Amygdala (tissue), 56 donors: ENCODE measurements at places on chromosomes 5 and 9.
A peak's percentile ranks its signal among the peaks of the same experiment; 100 is the strongest.

DNA sequence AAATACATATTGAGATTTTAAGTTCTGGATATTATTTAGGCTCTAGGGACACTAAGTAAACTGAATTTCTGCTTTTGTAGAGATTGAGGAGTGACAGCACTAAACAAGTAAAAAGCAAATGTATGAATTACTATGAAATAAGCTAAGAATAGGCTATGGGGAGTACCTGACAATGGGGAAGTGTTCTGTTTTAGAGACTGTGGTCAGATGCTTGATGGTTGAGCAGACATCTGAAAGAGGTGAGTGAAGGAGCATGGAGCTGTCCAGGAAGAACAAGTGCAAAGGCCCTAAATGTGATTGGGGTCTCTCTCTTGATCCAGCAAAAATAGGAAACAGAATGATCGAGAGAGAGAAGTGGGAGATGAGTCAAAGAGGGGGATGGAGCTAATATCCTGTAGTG, 111.7 kb downstream of the JAKMIP2 start:
- DNase-seq, result no peak

- DNase-seq, result no peak
These were observed 1185.5 kb upstream of the WWC1 start for GRCh38 chr5:167105941-167106340.

DNA sequence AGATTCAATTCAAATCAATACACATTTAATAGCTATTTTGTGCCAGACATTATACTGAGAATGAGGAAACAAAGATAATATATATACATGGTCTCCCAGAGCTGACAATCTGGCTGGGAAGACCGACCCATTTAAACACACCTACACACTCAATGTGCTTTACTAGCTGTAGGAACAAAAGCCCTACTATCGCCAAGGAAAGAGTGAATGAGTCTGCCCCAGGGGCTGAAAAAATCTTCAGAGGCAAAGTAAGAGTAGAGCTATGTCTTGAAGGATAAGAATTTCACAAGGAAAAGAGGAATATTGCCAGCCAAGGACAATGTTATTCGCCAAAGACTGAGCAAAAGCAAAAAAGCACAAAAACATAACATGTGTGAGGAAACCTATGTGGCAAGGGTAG, 6.6 kb downstream of the PFDN1 start:
- no peak for DNase-seq

- peak; percentile 31 for DNase-seq
These were observed 32.1 kb downstream of the NAIF1 start for GRCh38 chr9:128034821-128035652.

DNA sequence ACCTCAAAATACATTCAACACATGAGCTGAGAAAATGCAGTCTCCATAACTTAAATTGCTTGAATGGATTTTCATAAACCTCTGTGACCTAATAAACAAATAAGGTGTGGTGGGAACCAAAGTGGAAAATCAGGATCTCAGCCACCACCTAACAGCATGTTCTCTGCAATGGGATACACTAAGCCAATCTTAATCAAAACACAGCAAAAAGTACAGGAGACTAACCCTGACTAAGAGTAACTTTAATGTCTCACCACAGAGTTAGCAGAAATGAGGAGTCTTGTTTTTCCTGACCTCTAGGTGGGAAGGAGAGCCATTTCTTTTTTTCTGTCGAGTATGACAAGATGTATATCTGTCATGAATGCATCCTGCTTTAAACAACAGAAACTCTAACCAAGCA, 48.5 kb downstream of the PLK2 start:
- DNase-seq, result no peak

GRCh38 chr9:5321058-5321457, 16.5 kb upstream of the RLN2 start:
- no peak for DNase-seq

DNA sequence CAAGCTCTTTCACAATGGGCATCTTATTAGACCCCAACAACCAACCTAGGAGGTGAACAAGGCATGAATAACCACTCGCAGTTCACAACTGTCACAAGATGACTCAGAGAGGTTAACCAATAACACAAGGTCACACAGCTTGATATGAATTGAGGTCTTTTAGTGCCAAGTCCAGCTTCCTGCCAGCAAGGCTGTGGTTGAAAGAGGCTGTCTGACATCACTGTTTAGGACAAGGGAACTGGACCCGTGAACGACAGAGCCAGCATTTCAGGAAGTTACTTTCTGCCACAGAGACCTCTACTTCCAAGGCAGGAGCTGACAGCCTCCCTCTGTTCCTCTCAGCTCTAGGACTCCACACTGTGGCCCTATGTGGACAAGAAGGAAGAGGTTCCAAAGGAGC, 53.4 kb upstream of the ALDH1B1 start:
- no peak for DNase-seq

- DNase-seq, result no peak
These were observed 92.2 kb downstream of the DOCK8 start for GRCh38 chr9:306907-307306.

- DNase-seq, result no peak
These were observed 181.6 kb downstream of the AOPEP start for GRCh38 chr9:94908011-94908563.
